ENCODE measurements at places on chromosomes 3 and 15.

- no peak for DNase-seq
Observed at GRCh38 chr3:32113981-32114545, 7.6 kb downstream of the GPD1L start.

- no peak for DNase-seq
Observed at GRCh38 chr15:48925714-48926223, 38.0 kb downstream of the SHC4 start.

GRCh38 chr3:172700256-172700655 lies 10.6 kb downstream of the NCEH1 start:
- no peak for DNase-seq

GRCh38 chr15:47787875-47788274 lies 70.6 kb downstream of the SEMA6D start:
- DNase-seq, result no peak

DNA sequence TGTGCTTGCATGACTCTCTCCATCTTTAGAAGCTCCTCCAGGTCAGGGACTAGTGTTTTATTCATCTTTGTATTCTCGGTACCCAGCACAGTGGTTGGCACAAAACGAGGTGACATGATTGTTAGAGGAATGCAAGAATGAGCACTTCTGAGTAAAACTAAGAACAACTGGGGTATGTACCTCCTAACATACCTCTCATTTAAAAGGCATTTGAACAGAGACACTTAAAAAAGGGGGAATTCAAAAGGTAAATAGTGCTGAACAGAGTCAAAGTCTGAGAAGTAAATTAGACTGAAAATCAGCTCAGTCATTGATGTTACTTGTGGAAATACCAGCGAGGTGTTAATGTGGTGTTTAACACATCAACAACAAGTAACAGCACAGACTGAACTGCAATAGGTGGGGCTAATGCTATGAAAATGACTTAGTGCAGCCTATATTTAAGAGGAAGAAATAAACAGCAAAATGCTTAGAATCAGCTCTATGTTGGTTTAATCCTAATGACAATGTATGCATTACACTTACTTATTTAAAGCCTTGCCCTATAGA lies 102.4 kb downstream of the TMCO5A start:
- no peak for DNase-seq

DNA sequence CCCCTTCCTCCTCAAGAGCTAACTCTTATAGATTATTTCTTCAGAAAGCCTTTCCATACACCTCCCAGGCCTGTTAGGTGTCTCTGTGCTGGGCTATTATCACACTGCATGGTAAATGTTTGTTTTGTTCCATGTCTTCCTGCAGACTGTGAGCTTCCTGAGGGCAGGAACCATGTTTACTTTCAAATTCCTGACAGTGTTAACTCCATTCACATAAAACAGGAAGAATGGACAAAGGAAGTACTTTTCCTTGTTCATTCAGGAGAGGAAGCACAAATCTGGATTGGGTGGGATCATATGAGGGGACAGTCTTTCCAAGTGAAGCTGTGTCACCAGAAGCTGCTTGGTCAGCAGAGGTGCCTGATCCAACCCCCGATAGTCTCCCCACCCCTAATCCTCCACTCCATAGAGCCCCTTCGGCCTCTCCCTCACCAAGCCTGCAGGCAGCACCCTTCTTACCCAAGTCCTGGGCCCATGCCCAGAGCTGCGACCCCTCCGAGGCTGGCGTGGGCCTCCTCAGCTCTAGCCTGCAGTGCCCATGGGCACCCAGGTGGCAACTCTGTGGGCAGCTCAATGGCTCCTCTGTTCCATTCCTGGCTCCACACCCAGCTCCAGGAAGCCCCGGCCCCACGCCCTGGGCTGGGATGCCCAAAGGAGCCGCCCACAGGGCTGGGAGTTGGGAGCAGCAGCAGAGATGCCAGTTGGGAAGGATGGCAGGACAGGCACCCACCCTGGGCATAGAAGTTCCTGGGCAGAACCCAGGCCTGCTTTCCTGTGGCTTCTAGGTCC lies 6.9 kb downstream of the SHF start:
- DNase-seq, result no peak

DNA sequence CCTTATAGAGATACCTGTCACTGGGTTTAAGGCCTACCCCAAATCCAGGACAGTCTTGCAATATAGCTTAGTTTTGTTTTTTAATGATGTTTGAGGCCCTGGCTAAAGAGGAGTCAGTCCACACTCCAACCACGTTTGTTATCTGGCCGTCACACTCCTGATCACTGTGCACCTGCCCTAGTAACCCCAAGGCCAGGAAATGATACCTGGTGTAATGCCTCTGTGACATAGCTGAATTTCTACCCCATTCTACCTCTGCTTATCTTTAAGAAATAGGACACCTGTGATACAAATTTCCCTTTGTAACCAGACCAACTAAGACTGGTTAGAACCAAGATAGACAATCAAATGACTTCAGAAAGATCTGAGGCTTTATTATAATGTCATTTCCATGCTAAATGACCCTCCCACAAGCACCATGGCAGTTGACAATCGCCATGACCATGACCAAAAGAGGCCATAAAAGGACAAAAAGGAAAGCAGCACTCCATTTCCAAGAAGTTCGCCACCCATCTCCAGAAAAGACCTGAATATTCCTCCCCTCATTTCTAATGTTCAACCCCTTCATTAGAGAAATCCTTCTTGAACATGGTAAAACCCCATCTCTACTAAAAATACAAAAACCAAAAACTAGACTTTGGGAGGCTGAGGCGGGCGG lies 4.8 kb upstream of the RTP3 start:
- DNase-seq, result no peak

DNA sequence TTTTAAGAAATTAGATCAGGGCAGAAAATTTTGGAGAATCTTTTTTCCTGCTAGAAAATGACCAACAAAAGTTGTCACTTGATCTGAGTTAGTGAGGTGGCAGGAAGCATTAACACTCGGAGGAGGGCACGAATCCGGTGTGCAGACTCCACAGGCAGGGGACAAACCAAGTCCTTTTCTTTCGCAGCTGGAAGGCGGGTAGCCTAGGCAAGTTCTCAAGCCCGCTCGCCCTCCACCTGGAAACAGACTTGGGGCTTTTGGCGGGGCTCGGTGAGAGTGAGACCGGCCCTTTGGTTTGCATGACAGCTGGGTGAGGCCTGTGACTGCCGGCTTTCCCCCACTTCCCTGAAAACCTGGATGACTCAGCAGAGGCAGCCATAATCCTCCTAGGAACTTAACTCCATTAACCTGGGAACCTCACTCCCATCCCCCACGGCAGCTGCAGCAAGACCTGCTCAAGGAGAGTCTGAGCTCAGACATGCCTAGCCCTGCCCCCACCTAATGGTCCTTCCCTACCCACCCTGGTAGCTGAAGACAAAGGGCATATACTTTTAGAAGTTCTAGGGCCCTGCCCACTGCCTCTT lies 134.8 kb downstream of the MFSD1 start:
- DNase-seq, result no peak

- no peak for DNase-seq
Observed at GRCh38 chr15:74043425-74044266, 38.7 kb downstream of the GOLGA6A start.

GRCh38 chr15:92165001-92165346 lies 228.7 kb upstream of the ST8SIA2 start:
- no peak for DNase-seq

- no peak for DNase-seq
Observed at GRCh38 chr15:23050708-23051107, 11.3 kb upstream of the TUBGCP5 start.

GRCh38 chr3:30776186-30776815 lies 118.2 kb downstream of the GADL1 start:
- DNase-seq, result no peak

DNA sequence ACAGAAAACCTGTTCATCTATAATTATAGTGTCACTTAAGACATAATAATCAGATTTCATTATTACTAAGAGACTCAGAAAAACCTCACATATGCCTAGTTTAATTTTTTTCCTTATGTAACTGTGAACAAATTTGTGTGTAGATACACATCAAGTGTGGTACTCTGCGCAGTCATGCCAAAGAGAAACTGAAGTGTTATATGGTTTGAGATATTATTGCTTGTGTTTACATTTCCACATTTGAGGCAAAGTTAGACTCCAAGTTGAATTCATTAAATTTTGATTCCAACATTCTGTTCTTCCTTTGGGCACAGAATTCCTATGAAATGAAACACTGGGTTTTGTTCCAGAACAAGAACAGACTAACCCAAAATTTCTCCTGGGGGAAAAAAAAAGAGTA lies 2.2 kb downstream of the MBNL1 start:
- DNase-seq, result no peak

DNA sequence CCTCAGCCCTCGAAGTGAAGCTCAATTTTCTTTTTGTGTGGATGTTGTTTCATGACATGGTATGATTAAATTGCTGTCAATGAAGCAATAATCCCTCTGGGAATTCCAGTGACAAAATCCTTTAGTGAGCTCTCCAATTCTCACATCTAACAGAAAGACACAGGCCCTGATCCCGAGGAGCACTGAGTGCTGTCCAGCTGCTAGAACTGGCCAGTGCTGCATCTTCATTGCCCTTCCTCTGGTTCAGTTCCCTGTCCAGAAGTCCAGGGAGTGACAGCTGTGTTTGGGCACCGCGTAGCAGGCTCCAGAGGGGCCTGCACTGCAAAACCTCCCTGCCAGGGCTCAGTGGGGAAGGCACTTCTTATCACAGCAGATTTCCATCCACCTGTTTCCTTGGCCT lies 516.8 kb upstream of the ATP11B start:
- no peak for DNase-seq

GRCh38 chr15:57589754-57590153 lies 1.9 kb upstream of the MYZAP start:
- DNase-seq, result no peak

- no peak for DNase-seq
Observed at GRCh38 chr3:10166213-10166604, 1.5 kb downstream of the IRAK2 start.

DNA sequence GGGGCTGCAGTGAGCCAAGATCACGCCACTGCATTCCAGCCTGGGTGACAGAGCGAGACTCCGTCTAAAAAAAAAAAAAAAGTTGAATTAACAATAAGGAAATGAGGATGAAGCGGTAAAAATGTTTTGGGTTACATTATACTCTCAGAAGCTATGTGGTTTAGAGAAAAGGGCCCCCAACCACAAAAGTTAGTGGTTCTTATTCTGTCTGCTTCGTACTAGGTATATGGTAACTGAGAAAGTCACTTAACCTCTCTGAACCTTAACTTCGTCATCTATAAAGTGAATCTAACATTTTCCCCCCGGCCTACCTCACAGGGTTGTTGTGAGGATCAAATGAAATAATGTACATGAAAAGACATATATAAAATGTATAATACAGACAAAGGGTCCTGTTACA lies 38.4 kb upstream of the EHHADH start:
- no peak for DNase-seq

DNA sequence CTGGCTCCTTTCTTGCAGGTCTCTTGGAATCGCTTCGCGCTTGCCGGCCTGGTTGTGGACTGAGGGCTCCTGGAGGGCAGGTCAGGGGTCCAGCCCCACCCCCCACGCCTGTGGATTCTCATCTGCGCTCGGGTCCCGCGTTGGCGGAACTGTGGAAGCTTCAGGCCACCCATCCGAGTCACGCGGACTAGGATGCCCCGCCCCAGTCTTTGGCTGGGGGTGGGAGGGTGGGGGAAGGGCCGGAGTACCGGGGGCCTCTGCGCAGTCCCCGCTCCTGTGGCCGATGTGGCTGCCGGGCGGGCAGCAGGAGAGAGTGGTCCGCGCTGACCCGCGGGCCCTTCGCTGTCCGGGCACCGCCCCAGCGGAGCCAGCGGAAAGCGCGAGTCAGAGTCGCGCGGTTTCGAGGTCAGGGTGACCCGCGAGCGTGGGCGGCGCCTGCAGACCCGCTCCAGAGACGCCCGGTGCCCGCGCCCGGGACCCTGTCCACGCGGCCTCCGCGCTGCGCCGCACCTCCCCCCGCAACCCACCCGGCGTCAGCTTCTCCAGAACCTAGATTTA lies 114.2 kb downstream of the KLF13 start:
- no peak for DNase-seq

DNA sequence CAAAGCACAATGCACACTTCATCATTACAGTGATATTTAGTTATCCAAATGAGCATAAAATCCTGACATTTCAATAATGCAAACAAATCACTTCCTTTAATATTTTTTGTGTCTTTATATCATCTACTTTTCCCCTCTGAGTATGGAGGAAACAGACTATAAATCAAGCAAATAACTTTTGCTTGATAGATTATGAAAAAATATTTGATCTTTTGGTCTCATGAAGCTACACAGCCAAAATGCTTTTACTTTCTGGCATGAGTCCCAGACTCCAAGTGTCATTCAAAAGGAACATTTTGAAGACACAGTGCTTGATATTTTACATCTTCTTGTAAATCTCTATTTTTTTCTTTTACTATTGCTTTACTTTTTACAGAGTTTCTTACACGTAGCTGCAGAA lies 215.3 kb upstream of the ROBO1 start:
- DNase-seq, result no peak

- no peak for DNase-seq
Observed at GRCh38 chr3:159765030-159765859, 223.4 kb upstream of the IL12A start.

DNA sequence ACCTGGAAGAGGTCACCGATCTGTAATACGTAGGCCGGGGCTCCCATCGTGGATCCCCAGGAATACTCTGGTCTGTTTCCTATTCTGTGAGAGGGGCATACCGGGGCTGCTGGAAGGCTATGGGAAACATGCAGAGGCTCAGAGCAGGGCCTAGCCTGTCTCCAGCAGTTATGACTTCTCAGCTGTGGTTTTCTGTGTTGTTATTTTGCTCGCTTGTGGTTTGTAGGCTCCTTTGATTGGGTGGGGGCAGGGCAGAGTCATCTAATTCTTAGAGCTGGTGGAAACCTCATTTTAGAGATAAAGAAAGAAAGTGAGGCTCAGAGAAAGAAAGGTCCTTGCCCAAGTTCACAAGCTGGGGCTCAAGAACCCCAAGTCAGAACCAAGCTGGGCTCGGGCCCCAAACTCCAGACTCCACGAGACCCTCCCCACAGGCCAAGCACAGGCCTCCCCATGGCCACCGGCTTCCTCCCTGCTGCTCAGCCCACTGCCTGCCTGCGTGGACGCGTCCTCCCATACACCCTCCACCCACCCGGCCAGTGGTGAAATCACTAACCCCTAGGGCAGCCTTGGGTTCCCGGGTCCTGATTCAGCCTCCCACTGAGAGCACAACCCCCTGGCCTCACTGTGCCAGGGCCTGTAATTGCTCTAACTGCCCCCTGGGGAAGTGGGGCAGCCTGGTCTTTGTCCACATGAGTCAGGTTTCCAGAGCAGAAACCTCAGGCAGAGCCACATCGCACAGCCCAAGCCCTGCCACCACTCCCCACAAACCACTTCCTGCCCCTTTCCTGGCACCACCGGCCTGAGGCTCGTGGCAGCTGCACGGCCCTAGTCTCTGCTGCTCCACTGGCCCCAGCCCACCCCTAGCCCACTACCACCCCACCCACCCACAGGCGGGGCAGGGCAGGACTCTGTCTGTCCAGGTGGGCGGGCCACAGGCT lies 270.8 kb downstream of the UACA start:
- peak; percentile 90 for DNase-seq

Measured in GF-D8 (cell line).